Activated T-helper 1 cell treated with anti-CD3 and anti-CD28 coated beads, Interleukin-2, amount 50 U/mL, for 16 hours (primary cell): ENCODE measurements at places on chromosomes 2 and 18.
A peak's percentile ranks its signal among the peaks of the same experiment; 100 is the strongest.

DNA sequence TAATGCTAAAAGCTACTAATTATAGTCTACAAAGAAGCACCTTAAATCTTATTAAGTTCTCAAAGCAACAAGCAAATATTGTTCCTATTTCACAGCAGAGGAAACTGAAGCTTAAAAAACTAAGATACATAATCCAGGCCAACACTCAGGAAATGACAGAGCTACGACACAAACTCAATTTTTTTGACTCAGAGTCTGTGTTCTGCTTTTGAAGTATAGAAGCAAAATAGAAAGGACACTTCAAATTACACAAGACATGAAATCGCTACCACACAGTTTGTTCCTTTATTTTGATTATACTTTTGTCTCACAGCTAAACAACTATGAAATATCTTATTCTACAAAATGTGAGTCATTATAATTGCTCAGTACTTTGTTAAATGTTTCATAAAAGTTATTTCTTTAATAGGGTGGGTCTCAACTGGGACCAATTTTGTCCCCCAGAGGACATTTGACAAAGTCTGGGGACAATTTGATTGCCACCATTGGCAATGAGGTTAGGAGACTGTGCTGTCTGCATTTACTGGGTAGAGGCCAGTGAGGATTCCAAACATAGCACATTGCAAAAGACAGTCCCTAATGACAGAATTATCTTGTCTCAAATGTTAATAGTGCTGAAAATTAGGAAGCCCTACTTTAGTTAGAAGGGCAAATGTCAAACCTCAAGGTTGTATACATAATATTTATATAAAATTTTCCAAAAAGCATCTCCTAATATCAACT lies 101.5 kb upstream of the GRB14 start:
- DNase-seq: no peak

DNA sequence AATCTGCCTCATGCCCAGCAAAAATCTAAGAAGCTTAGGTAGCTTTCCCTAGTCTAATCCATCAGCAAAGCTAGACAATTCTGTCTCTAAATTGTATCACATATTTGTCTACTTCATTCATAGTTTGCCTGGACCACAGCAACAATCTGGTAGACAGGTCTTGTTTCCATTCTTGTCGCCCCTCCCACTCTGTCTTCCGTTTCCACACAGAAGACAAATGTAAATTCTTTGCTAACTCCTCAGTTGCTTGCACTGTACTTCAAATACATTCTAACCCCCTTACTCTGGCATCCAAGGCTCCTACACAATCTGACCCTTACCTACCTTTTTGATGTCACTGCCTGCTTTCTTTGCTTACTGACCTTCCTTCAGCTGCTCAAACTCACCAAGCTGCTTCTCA lies 40.1 kb downstream of the THUMPD2 start:
- DNase-seq: no peak

DNA sequence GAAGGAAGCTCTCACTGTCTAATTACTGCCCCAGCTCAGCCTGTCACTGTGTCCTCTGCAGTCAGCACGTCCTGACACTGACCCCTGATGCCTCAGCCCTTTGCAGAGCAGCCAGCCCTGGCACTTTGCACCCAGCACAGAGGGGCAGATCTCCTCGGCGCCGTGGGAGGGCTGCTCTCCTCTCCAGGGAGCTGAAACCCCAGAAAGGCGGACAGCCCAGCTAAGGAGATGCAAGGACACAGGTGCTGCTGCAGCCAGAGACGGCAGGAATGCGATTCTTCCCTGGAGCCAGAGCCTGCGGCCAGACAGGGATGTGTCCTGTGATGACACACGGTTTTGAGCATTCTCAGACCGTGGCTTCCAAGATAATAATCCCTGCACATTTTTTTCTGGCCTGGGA lies 34.5 kb upstream of the SIX3 start:
- no peak for DNase-seq

DNA sequence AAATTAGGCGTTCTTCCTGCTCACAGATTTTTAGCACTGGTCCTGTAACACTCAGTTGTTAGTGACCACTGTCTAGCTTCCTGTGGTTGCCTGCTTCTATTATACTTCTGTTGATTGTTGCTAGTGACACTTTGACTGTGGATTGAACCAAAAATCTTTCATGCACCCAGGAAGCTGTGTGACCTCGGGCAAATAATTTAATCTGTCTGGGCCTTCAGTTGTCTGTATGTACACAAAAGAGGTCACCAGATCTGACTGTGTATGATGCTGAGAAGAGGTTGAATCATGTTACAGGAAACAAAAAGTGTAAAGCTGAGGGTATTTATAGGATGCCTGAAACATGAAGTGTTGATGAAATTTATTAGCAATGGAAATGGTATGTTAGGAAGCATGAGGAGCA lies 12.7 kb downstream of the ICOS start:
- DNase-seq: no peak

DNA sequence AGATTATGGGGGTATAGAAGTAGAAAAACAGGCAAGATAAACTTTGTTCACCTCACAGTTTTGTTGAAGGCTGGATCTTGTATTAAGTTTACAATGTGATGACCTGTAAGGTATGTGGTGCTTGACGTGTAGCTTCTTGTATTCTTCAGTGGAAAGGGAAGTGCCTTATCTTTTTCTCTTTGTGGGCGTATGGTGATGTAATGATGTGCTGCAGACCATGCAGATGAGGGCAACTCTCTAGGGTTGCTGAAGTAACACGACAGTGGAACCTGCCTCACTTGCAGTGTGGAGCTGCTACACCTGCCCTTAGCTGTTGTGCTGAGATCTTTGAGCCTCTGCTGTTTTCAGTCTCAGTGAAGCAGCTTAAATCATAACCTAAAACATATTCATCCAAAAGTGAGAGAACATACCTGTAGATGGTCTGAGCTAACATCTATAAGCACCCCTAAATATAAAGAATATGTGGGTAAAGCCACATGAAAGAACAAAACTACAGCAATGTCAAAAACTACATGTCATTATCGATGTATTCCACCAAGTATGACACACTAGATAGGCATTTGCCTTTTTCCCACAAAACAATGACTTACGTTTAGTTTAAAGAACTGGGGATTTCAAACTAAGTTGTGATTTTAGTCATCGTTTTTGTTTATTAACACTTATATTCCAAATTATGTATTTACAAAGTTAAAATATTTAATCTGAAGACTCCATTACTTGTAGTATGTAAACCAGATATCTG lies 1144.1 kb downstream of the CNTNAP5 start:
- DNase-seq: no peak

- no peak for DNase-seq
Measured at GRCh38 chr2:201777043-201777442, 3.7 kb downstream of the ALS2 start.

GRCh38 chr18:37251679-37252078 lies 313.9 kb downstream of the CELF4 start:
- DNase-seq: no peak

- DNase-seq: no peak
Measured at GRCh38 chr18:67476585-67476984, 39.9 kb downstream of the DSEL start.

GRCh38 chr2:85405201-85406059 lies 4.7 kb downstream of the CAPG start:
- peak; percentile 36 for DNase-seq

GRCh38 chr18:79899609-79900445 lies 51.6 kb downstream of the SLC66A2 start:
- no peak for DNase-seq

GRCh38 chr2:203994735-203995134 lies 58.2 kb downstream of the ICOS start:
- no peak for DNase-seq

- no peak for DNase-seq
Measured at GRCh38 chr2:67790622-67791021, 272.2 kb downstream of the C1D start.

GRCh38 chr18:59029663-59030429 lies 109.8 kb upstream of the SEC11C start:
- no peak for DNase-seq

DNA sequence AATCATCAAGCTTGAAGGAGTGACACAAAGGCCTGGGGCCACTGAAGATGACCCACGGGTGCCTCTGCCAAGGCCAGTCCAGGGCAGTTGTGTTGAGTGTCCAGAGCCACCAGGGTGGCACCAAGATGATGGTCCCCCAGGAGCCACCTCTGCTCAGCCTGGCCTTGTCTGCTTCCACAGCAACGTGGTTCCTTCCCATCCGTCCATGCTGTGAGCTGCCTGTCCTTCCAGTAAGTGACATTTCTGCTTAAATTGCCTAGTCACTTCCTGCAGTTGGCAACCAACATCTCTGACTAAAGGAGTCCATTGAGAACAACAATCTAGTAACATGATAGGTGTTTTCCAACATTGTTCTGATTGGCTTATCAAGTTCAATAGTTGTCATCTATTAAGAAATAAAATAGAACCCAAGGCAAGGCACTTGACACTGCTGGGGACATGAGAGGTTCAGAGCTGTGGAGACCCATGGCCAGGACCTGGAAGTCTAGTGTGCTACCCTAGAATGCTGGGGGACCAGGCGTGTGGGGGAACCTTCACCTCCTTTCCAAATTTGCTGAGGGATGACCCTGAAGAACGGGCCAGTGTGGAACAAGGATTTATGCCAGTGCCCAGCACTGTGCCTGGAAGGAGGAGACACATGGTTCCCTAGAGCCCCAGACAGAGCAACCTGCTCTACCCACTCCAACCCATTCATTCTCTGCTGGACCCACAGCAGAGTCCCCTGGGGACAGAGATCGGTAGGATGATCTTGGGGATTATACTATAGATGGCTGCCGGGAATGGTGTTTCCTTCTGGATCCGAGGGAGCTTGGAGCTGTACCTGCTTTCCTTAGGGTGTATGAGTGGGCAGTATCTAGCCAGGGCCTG lies 98.9 kb upstream of the EPC2 start:
- no peak for DNase-seq

GRCh38 chr2:190069936-190070696 lies 7.6 kb upstream of the MSTN start:
- no peak for DNase-seq

DNA sequence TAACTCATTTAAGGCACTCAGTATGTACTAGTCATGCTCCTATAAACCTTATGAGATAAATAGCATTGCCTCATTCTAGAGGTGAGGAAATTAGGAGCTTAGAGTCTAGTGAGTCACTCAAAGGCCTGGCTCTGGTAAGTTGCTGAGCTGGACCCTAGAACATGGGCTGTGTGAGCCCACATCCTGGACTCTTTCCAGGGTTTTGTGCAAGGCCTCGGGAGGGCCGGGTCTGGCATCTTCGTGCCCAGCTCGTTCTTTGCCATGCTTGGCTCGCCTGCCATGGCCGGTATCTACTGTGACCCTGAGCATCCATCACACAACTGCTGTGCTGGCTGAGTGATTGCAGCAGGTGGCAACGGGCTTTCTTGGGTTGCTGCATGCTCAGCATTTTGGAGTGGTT lies 168.0 kb downstream of the LPIN1 start:
- DNase-seq: no peak

- no peak for DNase-seq
Measured at GRCh38 chr2:129366263-129366662, 613.2 kb upstream of the RAB6C start.

DNA sequence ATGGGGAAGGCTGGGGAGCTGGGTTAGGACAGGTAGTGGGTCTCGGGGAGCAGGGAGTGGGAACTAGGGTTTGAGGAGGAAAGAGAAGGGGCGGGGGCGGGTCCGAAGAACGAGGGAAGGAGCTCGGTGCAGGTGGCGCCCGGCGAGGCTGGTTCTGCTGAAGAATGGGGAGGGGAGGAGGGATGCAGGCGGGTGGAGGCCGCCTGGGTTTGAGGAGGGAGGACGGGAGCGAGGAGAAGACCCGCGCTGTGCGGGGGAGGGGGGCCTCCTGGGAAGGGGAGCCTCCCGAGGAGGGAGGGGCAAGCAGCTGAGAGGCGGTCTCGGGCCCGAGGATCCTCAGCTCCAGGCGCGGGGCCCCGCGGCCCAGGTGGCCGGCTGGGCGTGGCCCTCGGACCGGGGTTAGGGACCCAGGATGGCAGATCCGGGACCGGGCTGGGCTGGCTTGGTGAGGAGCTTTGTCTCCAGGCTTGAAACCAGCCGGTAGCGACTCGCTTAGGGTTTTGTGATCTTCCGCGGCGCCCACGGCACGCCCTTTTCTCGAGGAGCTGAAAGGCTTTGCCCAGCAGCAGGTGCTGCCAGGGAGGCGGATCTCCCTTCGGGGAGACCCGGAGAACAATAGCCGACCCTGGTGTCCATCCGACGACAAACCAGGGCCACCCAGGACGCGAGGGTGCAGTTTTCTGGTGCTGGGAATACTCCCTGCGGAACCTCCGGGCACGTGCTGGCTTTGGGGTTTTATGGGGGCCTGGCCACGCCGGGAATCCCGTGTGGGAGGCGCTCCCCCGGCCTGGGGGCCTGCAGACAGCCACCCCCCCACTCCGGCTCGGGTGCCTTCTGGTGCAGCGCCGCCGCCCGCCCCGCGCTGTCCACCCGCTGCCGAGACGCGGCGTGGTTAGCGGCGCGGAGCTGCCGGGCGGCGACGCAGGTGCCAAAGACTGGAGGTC lies 1.4 kb downstream of the DPYSL5 start:
- no peak for DNase-seq

DNA sequence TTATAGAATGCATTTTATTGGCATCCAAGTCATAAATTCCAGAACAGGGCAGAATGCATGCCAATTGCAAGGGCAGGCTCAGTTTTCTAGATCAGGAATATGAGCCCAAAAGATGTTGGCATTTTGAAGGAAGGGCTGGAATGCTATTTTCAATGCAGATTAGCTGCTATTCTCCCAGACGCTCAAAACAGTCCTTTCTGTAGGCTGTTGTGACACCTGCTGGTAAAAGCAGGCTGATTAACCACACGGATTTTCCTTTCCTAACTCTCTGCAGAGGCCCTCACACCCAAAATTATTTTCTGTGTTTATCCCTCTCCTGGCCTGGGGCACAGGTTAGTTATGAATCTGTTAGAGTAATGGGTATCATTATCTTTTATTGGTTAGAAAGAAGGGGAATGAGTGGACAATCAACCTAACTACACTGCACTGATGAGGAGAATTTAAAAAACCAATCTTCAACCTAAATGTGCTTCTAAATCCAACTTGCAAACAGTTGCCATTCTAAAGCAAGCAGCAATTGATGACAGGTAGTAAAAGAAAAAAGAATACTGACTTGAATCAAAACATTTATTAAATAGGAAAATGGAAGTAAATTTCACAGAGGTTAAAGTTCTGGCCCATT lies 94.0 kb downstream of the PLA2R1 start:
- no peak for DNase-seq

GRCh38 chr18:9081940-9082339 lies 20.6 kb upstream of the NDUFV2 start:
- DNase-seq: no peak

DNA sequence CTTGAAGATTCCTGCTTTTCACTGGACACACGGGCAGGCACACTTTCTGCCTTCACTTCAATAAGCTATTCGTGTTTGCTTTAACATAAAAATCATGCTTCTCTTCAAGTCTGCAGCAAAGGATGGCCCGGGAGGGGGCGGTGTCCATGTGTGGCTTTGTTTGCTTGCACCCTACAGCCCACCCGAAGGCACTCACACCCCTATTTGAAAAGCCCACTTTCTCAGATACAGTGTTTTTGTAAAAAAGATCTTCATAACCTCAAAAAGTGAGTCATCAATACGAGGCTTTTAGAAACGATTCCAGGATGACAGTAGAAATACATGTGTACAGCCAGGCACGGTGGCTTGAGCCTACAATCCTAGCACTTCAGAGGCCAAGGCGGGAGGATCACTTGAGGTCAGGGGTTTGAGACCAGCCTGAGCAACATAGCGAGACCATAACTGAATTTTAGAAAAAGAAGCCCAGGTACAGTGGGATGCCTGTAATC lies 36.5 kb upstream of the HPCAL1 start:
- DNase-seq: no peak

GRCh38 chr2:77156599-77156998 lies 365.6 kb downstream of the LRRTM4 start:
- no peak for DNase-seq

GRCh38 chr2:127437781-127438726 lies 19.8 kb downstream of the PROC start:
- no peak for DNase-seq
